Suppressor macrophage (primary cell): ENCODE measurements at places on chromosomes 7 and 10.

DNA sequence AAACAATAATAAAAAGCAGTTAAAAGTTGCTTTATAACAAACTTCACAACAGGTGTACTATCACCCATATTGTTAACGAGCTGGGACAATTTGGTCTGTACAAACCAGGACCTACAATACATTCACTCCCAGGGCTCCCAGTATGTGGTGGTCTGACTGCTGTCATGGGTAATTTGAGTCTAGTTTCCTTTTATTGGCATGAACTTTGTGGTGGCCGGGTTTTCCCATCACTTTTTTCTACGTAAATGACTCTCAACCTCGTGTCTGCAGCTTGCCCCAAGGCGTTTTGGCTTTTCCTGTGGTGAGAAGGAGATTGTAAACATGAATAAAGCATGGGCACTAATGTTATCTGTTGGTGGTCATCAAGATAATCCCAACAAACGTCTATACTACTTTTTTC is 118.7 kb upstream of the CDK6 start:
- no peak for DNase-seq

- no peak for DNase-seq
These were observed 44.2 kb upstream of the FRMD4A start for GRCh38 chr10:14374745-14375445.

- DNase-seq, result no peak
These were observed 16.8 kb downstream of the ASAH2 start for GRCh38 chr10:50234486-50234885.

DNA sequence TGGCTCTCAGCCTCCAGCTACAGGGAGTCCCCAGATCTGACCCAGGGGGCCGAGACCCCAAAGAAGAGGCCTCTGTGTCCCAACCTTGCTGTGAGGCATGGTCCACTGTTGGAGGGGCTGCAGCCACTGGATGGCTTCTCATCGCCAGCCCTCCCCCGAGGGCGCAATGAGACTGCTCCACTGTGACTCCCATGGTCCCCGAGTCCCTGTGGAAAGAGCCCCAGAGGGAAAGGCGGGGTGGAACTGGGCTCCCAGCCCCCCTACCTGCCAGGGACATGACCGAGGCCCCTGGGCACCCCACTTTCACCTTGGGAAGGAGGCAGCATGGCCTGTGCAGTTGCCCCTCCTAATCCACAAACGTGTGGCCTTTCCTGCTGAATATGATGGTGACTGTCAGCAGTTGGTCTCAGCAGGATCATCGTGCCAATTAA is 33.5 kb upstream of the RET start:
- DNase-seq, result no peak

DNA sequence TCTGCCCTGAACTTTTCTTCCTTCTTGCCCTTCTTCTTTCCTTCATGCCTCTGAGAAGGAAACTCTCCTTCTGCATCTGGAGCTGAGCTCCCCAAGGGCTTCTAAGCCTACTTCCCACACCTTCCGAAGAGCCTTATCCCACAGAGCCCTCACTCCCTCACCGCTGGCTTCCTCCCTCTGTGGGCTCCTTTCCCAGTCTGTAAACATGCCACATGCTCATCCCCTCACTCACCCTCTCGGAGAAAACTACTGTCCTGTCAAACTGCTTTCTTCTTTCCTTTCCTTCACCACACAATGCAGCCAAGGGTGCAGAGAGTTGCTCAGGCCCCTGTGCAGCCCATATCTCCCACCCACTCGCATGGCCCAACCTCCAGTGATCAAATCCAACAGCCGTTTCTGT is 18.1 kb downstream of the ANKRD16 start:
- DNase-seq, result no peak

DNA sequence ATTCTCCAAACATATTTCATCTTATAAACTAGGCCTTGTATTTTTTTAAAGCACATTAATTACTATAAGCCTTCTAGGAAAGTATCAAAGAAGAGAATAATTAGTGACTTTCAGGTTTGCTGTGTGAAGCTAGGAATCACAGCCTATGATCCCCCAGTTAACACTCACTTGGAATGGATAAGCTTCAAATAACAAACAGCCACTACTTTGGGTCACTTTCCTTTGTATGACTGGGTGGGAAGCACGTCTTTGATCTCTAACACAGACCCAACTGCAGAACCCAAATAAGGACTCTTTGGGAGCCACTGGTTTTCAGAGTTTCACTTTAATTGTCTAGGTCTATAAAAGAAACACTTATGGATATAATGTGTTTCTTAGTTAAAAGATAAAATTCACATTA is 769.3 kb downstream of the MAGI2 start:
- DNase-seq, result no peak

DNA sequence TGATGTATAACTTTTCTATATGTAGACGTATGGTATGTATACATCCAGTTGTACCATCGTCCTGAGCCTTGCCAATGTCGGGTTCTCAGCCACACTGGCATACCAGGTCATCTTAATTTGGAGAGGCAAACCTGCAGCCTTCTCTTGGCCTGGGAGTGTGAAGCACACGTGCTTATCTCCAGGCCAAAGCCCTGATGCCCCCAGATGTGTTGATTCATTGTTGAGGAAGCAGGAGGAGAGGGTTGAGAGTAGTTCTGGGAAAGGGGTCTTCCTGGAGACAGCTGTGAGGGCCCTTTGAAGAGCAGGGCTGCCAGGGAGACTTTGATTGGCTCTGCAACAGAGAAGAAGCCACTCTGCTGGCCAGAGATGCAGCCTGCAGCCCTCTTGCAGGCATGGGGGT is 155.6 kb downstream of the ARHGAP21 start:
- no peak for DNase-seq

DNA sequence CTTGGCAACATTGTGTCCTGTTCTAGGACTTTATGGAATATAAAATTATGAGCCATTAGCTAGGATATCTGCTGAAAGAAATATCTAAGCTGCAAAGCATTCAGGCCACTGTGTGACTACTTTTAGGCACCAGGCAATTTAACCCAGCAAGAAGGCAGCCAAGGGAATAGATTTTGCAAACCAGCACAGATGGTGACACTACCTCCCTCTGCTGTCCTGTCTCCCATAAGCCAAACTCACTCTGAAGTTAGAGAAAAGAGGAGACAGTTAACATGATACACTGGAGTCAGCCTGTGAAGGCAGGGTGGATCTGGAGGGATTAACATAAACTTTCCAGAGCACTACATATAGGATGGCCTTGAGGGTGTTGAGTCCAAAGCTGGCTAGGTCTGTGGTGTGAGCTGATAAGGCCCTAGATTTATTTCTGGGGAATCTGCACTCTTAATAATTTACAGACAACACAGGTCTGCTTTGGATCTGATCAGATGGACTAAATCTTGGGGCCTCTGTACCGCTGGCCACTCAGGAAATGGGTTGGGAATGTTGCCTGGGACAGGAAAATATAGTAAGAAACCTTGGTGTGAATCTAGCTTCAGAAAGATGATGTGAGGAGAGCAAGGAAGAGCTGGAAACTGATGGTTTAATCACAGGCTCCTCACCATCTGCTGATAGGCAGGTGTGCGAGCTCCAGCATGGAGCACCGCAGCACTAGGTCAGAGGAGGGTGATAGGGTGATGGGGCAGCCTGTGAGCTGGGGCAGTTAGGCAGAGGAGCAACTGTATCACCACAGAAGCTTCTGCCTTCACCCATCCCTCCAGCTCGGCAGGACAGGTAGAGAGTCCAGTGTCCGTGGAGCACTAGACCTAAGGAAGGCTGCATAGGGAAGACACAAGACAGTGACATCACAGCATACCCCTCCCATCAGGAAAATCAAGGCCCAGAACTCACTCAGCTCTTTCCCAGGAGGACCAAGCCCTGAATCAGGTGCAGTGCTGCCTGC is 229.9 kb upstream of the PRSS1 start:
- no peak for DNase-seq

DNA sequence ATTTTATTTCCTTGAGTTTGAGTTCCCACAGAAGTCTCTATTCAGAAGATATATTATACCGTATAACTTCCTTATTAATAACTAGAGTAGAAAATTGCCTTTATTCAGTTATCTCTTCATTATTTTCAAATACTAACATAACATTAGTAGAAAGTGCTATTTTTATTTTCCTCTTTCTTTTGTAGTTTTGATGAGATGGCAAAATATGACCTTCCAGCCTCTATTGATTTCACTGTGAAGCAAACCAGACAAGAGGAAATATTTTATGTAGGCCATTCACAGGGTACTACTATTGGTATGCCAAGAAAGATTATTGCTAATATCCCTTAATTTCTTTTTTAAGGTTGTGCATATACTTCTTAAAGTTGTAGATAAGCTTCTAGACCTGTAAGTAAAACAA is 7.9 kb downstream of the LIPJ start:
- no peak for DNase-seq

GRCh38 chr10:17647326-17647725 is 3.4 kb downstream of the STAM start:
- DNase-seq, result peak; percentile 73

GRCh38 chr7:95700917-95701316 is 71.4 kb upstream of the DYNC1I1 start:
- DNase-seq, result no peak

DNA sequence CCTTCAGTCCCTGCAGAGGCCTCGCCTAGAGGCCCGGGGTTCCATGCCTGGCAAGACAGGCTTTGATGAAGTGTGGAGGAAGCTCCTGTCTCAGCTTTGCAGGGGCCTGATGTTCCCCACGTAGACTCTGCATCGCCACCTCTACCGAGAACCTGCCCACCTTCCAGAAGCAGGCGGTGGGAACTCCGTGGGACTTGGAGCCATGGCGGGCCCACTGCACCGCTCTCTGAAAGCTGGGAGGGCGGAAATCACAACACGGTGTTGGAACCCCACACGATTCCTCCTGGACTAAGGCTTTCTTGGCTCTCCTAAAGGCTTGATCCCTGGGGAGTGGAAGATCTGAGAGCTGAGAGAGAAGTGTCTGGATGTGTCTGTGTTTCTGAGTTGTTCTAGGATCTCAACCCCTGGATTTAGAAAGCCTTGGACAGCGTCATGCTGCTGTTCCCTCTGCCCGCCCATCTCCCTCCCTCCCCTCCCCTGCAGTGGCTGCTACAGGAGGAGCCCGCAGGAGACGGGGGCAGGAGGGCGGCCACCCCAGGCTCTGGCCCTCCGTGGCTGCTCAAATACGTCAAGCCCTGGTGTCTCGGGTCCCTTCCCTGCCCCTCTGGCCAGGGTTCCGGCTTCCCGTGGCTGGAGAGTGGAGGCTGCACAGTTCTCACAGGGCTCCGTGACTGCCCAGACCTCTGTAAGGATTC is 79.7 kb downstream of the VIPR2 start:
- no peak for DNase-seq

GRCh38 chr10:132715776-132716680 is 69.9 kb downstream of the NKX6-2 start:
- DNase-seq, result no peak

- DNase-seq, result peak; percentile 31
These were observed 209.4 kb downstream of the CELF2 start for GRCh38 chr10:11227103-11227502.

GRCh38 chr7:48004032-48004431 is 24.6 kb upstream of the HUS1 start:
- DNase-seq, result no peak

DNA sequence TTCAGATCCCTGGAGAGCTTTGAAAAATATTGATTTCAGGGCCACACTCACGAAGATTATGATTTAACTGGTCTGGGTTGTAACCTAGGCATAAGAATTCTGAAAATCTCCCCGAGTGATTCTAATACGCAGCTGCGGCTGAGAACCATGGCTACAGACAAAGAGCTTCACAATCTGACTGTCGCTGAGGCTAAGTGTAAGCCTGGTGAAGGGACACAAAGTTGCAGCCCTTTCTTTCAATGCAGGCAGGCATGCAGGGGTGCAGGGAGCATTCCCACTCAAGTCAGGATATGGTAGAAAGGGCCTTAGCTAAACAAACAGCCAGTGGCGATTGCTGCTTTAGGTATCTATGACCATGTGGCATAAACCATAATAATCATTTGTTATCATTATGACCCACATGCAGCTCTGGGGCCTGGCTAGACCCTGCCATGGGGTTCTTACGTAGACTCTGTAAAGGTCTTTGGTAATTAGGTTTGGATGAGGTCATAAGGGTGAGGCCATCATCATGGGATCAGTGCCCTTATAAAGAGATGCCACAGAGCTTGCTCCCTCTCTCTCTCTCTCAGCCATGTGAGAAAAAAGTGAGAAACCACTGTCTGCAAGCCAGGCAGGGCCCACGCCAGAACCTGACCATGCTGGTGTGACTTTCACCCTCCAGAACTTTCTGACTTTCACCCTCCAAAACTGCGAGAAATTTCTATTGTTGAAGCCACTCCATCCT is 88.4 kb upstream of the LANCL2 start:
- no peak for DNase-seq

- DNase-seq, result peak; percentile 76
These were observed 309.1 kb downstream of the MDFIC start for GRCh38 chr7:115230882-115231571.

- no peak for DNase-seq
These were observed 23.1 kb downstream of the PRF1 start for GRCh38 chr10:70579234-70580002.

DNA sequence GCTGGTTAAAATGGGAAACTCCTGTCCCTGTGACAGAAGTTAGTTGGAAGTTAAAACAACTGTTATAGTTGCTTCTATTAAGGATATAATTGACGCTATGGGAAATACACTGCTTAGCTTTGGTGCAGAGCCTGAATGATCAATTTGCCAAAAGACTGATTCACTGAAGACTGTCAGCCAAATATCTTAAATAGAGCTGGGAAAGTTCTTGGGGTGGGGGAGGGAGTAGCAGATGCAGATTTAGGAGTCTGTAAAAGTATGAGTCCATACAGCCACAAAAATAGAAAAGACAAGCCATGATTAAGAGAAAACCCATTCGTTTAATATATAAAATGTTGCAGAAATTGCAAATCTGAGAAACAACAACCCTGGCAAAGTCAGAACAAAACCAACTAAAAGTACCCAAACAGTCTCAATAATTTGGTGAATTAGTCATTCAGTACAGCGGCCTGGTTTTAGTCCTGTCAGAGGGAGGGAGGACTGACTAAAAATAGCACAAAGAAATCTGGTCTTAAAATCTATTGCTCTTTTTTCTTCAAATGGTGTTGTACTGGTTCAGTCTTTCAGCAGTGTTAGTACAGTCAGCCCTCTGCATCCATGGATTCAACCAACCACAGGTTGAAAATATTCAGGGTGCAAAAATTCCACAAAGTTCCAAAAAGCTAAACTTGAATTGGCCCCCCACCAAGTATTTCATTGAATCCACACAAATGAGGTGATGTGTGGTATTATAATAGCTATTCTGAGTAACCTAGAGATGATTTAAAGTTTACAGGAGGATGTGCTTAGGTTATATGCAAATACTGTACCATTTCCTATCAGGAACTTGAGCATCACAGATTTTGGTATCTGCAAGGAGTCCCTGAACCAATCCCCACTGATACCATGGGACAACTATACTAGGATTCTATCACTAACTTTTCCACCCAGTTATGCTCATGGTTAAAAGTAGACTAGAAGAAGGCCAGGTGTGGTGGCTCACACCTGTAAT is 30.0 kb downstream of the STK17A start:
- no peak for DNase-seq

GRCh38 chr7:149041350-149041749 is 13.0 kb upstream of the PDIA4 start:
- no peak for DNase-seq

GRCh38 chr10:60910543-60910942 is 33.4 kb downstream of the RHOBTB1 start:
- DNase-seq, result peak; percentile 56

- DNase-seq, result peak; percentile 45
These were observed at the start of gene MAGI2 for GRCh38 chr7:79453558-79454360. Gene MAGI2, minus strand, starts transcription at chr7:79453667. Its CDS starts 347 bp downstream, at chr7:79453320.

- no peak for DNase-seq
These were observed 72.1 kb downstream of the PTPRZ1 start for GRCh38 chr7:121945066-121945465.
